ENCODE measurements at places on chromosomes 13 and 19.

- DNase-seq = no peak
Observed at GRCh38 chr13:59809564-59809963, 354.2 kb downstream of the DIAPH3 start.

GRCh38 chr13:69921156-69921555 lies 186.5 kb upstream of the ATXN8OS start:
- no peak for DNase-seq

DNA sequence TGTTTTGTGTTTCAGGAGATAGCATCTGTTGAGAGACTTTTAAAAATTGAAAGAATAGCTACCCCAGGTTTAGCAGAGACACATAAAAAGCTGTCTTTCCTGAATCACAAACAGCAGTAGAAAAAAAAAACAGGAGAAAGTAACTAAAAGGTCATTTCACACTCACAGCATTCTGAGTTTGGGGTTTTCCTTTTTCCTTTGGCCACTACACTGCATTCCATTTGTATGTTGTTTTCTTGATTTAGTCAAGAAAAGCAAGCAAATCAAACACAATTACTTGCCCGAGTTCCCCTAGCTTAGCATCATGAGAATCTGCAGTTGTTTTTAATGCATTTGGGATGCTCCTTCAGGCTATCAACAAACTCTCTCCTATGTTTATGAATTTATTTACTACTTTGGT lies 161.0 kb downstream of the KCTD12 start:
- no peak for DNase-seq

DNA sequence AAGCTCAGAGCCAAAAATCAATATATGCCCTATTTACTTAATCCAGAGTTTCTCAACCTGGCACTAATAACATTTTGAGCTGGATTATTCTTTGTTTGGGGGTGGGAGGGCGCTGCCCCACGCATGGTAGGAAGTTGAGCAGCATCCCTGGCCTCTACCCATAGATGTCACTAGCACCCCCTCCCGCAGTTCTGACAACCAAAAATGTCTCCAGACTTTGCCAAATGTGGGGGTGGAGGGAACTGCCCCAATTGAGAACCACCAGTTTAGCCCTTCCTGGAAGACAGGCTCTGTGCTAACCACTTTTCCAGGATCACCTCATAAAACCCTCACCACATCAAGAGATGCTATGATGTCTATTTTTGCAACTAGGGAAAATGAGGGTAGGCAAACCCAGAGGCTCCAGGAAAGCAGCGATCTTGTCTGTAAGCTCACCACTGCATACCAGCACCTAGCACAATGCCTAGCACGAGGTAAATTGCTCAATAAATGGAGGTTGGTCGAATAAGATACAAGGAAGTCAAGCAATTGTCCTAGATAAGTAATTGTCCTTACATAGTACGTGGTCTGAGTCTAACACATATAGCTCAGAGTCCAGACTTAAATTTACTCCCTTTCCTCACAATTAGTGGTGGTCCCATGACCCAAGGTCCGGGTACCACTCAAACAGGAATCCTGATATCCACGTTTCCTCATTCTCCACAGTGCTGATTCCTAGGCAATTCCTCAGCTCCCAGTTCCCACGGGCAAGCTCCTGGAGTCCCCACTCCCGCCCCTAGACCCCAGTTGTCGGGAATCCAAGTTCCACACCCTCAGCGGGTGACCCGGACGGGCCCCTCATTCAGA lies 892 bp downstream of the TRIR start:
- DNase-seq = no peak

DNA sequence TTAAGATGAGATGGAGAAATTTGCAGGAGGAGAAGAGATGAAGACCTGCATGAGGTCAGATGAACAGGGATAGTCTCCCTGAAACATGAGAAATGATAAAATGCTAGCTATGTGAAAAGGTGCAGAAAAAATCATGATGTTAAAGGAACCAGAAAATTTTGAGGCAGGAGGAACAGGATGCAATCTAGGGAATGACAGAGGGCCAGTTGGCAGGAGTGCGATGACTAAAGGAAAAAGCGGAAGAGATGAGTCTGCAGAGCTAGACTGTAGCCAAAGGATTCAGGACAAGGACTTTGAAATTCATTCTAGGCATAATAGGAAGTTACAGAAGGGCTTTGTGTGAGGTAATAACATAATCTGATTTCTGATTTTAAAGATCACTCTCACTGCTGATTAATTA lies 77.9 kb downstream of the TRPC4 start:
- DNase-seq = no peak

DNA sequence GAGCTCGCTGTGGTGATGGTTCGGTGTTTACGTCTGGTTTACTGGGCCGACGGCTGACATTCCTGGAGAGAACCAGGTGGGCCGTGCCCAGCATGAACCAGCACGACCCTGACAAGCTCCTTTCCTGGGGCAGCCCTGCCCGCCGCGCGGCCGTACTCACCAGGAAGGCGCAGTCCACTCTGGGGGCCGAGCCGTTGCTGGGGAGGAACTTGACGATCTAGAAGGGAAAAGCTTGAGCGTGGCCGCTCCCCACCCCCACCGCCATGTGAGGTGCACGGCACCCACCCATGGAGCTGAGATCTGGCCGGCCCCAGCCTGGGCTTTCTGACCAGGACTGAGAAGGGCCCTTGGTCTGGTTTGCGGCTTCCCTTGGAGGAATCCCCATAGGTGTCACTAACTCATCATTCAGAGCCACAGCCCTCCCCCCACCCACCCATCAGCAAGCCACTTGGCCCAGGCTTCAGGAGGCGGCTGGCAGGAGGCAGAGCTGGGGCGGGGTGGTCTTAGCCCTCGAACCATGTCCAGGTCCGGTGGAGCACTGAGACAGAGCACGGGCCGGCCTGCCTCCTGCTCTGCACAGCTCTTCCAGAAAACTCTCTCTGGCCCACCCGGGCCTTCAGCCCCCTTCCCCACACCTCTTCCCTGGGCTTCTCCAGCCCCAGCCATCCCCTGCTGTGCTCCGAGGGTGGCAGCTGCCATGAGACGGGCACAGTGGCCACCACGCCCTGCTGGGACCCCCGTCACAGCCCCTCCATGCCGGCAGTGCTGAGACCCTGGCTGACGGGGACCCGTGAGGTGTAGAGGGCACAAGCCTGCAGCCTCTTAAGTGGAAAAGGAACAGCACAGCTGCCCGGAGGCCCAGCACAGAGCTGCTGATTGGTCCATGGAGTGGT lies 6.2 kb downstream of the ATP4B start:
- peak; percentile 33 for DNase-seq

DNA sequence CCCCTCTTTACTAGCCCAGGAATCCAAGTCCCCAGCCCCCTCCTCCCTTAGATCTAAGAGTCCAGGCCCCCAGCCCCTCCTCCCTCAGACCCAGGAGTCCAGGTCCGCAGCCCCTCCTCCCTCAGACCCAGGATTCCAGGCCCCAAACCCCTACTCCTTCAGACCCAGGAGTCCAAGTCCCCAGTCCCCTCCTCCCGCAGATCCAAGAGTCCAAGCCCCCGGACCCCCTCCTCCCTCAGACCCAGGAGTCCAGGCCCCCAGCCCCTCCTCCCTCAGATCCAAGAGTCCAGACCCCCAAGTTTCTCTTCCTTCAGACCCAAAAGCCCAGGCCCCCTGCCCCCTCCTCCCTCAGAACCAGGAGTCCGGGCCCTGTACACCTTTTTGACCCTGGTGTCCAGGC lies 11.5 kb downstream of the SPACA6 start:
- no peak for DNase-seq

- DNase-seq = no peak
Observed at GRCh38 chr13:100434010-100434763, 154.4 kb downstream of the GGACT start.

- DNase-seq = no peak
Observed at GRCh38 chr13:36973621-36974295, 25.4 kb downstream of the ALG5 start.

DNA sequence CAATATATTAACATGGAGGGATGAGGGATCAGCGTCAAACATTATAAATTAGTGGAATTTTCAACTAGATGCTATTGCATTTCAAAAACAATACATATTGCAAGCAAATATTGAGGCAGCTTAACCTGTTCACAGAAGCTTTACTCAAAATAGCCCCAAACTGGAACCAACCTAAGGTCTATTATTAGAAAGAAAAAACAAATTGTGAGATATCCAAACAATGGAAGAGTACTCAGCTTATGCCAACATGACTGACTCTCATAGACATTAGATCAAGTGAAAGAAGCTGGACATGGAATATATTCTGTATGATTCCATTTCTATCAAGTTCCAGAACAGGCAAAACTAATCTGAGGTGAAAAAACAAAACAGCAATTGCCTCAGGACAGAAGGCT lies 27.6 kb upstream of the NEK3 start:
- no peak for DNase-seq

DNA sequence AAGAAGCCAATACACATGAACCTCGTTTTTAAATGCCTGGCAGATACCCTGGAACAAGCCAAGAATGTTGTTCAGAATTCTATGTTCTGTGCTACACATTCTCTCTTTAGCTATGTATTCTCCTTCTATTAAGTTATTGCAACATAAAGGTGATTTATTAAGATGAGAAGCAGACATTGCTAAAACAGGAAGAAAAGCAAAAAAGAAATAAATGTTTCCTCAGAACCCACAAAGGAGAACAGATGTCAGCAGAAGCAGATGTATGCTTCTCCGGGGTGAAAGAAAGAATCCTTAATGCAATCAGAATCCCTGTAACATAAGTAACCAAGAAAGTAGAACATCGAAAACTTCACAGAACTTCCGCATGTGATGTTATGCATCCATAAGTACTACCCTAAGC lies 302.9 kb downstream of the DCT start:
- no peak for DNase-seq

GRCh38 chr13:113805431-113806103 lies 46.5 kb downstream of the TMEM255B start:
- DNase-seq = peak; percentile 21

DNA sequence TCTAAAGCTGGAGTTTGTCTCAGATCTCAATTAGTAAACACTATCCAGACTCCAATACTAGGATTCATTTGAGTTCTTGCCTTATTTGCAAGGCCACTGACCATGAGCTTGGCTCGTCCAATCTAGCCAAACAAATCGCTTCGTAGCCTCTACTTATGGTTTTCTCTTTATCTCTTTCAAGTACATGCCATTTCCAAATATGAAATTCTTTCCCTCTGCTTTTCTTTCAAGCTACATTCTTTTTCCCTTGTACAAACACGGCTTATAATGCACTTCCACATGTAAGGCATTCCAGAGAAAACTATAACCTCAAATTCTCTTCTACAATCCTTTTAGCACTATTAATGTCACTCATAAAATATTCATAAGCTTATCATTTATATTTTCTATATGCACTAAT lies 10.9 kb upstream of the N4BP2L1 start:
- no peak for DNase-seq

DNA sequence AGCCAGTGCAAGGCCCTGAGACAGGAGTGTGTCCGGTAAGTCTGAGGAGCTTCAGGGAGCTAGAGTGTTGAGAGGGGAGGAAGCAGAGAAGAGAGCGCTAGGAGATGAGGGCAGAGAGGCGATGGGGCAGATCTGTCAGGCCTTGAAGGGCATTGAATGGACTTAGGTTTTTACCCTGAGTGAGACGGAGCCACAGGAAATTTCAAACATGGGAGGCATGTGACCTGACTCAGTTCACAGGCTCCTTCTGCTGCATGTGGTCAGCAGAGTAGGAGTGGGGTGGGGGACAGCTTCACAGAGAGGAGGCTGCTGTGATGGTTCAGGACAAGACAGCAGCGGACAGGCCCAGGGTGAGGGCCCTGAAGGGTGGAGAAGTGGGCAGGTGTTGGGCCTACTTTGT lies 2.5 kb upstream of the FAM98C start:
- no peak for DNase-seq

- DNase-seq = no peak
Observed at GRCh38 chr13:98751861-98752466, 508 bp downstream of the SLC15A1 start.

DNA sequence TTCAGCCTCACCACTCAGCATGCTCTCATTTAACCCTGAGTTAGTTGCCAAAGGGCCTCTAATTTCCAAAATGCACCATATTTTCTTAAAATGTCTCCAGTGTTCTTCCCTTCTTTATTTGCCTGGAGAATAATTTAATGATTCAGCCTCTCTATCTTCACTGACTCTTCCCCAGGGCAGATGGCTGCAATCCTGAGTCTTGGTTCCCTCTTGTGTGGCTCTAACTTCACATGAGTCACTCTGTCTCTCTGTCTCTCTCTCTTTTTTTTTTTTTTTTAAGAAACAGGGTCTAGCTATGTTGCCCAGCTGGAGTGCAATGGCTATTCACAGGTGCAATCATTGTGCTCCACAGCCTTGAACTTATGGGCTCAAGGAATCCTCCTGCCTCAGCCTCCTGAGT lies 251.4 kb downstream of the VWA8 start:
- DNase-seq = no peak

- no peak for DNase-seq
Observed at GRCh38 chr13:89790696-89791095, 1556.8 kb upstream of the MIR17HG start.

DNA sequence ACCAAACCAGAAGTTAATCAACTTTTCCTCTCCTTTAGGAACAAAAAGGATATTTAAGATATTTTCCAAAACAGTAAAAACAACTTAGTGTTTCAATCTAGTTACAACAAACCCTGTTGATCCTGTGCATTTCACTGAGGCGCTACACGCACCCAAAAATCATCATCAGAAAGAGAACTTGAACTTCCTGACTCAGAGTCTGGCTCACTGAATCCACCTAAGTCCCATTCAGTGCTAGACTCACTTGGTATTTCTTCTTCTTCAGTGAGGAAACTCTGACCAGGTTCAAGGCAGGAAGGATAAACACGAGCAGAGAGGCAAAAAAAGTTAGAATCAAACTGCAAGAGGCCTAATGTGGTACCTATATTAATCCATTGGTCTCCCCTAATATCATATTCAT lies 2.2 kb downstream of the KBTBD6 start:
- no peak for DNase-seq

GRCh38 chr13:75202981-75203380 lies 279.0 kb downstream of the TBC1D4 start:
- DNase-seq = no peak

DNA sequence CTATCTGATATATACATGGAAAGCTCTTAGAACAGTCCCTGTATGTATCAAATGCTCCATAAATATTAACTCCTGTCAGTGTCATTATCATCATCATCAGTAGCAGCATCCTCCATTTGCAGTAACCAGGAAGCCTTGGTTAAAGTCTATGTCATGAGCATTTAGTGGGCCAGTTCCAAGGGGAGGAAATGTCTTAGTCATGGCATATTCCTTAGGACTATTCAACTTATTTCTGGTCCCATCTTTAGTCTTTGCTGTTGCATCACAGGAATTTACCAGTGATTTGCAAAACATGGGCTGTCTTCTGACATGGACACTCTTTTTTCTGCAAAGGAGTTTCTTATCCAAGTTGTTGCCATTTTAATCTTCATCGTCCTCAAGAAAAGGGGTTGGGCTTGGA lies 98.4 kb downstream of the WDFY2 start:
- no peak for DNase-seq

- DNase-seq = no peak
Observed at GRCh38 chr13:111526922-111527321, 206.5 kb downstream of the TEX29 start.

GRCh38 chr19:36257520-36257876 lies 42.6 kb downstream of the ZNF146 start:
- peak; percentile 54 for DNase-seq
